Neural crest cell (in vitro differentiated cells): ENCODE measurements at places on chromosomes 6 and 20.

DNA sequence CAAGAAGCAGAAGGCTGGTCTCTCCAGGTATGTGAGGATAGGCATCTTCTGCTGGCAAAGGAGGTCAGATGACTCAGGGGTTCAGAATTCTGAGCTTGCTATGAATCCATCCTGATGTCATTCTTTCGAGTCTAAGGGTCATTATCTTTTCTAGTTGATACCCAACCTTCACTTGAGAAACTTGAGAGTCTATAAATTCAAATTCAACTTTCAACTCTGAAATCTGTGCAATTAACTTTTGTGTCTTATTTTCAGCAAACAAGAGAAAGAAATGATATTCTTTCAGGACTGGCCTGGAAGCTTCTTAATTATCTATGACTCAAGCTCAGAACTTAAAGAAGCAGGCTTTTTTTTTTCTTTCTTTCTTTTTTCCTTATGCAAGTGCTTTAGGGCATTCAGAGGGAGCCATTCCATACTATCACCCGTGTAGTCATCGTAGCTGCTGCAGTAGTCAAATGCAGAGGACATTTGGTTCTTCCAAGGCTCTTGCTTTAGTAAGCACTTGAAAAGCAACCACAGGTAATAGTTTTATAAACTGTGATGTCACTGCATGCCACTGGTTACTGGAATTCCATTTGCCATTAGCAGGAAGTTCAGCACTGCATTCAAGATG is 93.0 kb downstream of the ADTRP start:
- DNase-seq = no peak

DNA sequence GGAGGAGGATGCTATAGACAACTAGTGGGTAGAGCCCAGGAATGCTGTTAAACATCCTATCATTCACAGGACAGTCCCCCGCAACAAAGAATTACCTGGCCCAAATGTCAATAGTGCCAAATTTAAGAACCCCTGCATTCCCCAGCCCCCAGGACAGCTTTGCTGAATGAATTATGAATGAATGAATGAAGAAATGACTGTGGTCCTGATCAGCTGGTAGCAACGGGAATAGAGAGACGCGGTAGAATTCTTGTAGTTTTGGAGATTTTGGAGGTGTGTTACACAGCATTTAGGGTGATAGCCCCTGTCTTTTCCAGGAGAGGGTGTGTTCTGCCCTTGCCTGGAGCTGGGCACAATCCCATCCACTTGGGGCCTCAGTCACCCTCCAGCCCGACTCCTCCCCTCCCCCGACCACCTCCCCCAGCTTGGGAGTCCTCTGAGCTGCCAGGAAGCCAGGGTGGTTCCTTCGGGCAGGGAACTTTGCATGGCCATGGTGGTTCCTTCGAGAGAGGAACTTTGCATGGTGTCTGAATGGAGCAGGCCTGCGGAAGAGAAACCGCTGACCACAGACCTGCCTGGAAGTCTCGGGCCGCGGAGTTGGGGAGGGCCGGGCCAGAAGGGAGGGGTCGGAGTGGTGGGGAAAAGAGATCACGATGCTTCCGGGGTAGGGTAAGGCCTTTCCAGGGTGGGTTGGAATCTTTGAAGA is 1.0 kb upstream of the HCK start:
- no peak for DNase-seq

DNA sequence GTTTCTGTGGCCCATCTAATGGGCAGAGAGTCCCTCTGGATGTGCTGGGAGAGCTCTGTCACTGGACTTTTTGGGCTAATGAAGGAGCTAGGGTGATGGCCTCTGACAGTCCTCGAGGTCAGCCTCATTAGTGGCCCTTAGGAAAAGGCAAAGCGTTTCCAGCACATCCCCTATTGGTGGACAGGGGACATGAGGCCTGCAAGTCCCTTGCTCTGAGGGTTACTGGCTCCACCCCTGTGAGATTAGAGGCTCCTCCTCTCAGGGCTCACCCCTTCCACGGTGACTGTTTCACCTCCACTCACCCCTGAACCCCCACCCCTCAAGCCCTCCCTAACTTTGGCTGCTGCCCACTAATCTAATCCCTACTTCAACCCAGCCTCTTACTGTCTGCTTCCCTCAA is 12.8 kb upstream of the FANCE start:
- no peak for DNase-seq

DNA sequence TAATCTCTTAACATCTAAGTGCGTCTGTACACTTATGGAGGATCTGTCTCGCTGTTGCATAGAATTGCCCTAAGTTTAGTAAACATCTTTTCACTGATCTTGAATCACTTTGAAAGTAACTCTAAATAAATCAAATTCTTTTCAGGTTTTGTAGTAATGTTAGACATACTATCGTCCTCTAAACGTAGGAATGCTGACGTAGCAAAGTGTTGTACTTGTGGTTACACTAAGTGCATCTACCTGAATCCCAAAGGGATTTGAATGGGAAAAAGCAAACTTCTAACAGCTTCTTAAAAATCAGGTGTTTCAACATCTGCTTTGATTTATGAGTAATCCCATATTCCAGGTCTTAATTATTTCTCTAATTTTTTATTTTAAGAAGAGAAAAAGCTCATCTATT is 49.8 kb downstream of the MAP7 start:
- DNase-seq = no peak

- no peak for DNase-seq
Measured at GRCh38 chr6:104686550-104687175, 173.1 kb downstream of the HACE1 start.

- peak; percentile 2 for DNase-seq
Measured at GRCh38 chr6:40585651-40586269, 1.4 kb downstream of the LRFN2 start.

- no peak for DNase-seq
Measured at GRCh38 chr6:25202504-25202903, 76.7 kb upstream of the CARMIL1 start.

GRCh38 chr6:36958775-36959554 is 4.4 kb downstream of the PI16 start:
- DNase-seq = no peak

DNA sequence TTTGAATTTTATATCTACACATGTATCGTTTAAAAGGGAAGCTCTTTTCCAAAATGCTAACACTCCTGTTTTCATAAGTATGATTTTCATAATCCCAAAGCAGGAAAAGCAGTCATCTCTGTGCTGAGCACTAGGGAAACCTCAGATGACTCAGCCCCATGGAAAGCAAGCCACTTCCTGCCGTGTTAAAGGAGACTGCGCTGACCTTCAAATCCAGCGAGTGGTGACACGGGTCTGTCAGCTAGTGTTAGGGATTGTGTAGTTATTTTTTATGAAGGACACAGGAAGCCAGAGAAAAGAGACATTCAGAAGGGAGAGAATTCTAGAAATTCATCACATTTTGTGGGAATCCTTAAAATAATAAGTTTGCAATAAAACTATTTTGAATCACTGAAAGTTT is 57.0 kb upstream of the CD93 start:
- no peak for DNase-seq

- DNase-seq = no peak
Measured at GRCh38 chr6:33761581-33761921, 14.8 kb upstream of the IP6K3 start.

GRCh38 chr6:90936286-90936685 is 349.4 kb upstream of the MAP3K7 start:
- DNase-seq = no peak

- no peak for DNase-seq
Measured at GRCh38 chr6:33201147-33201545, 479 bp downstream of the SLC39A7 start.

GRCh38 chr6:131755597-131755996 is 44.8 kb upstream of the CTAGE9 start:
- no peak for DNase-seq

- no peak for DNase-seq
Measured at GRCh38 chr6:159998538-159998937, 29.7 kb downstream of the IGF2R start.

DNA sequence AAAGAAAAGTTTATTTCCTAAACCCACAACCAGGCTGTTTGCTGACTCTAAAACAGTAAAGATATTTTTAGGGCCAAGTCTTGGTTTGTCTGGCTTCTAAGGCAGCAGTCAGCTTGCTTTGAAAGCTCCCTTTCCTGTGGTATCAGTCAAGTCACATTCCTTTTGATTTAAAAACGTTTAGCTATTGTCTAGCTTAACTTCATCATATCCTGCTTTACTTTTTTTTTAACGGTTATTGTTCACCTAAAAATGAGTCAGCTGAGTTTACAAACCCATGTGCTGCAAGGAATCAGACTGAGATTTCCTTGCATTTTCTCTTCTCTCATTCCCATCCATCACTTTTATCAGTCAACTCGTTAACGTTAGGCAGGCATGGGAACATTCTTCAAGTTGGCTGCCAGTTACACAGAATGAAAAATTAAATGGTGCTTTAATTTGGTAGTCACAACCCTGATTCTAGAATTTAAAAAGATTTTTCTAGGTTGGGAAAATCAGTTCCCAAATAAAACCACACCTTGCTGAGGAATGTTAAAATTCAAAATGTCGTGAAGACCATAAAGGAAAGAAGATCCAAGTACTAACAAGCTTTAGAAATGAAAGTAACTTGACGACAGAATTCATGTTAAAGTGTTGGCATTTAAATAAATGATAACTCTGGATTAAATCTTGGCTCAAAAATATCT is 45.9 kb downstream of the ELOVL5 start:
- DNase-seq = no peak
